Melanocyte of skin (primary cell): ENCODE measurements at places on chromosomes 6 and 20. TPM values are rescaled to one million over a fixed set of nuclear protein-coding genes. Genes with fewer than 3 reads are reported as not detected.

Gene SYNDIG1
- total RNA-seq = 0.15 TPM in 1 of 2 replicates, not detected in the other

Gene C20orf141
- total RNA-seq = not detected in 2 replicates

Gene FILIP1
- under 0.01 and 0.36 TPM in 2 replicates for total RNA-seq

Gene SASH1
- 46.6 and 51.8 TPM in 2 replicates for total RNA-seq

Gene SPDEF
- not detected in 2 replicates for total RNA-seq

Gene ARMH2
- not detected in 2 replicates for total RNA-seq

Gene RIPPLY2
- not detected in 2 replicates for total RNA-seq

Gene RRAGD
- 29.0 and 31.9 TPM in 2 replicates for total RNA-seq

Gene ARFRP1
- 18.8 and 20.0 TPM in 2 replicates for total RNA-seq

Gene KIF25
- total RNA-seq = under 0.01 TPM in 1 of 2 replicates, not detected in the other

Gene LY6G5C
- total RNA-seq = 0.67 and 0.77 TPM in 2 replicates

Gene FLRT3
- total RNA-seq = 1.0 and 8.4 TPM in 2 replicates

Gene LRRC73
- 0.34 and 0.73 TPM in 2 replicates for total RNA-seq

Gene SLCO4A1
- 15.6 and 47.5 TPM in 2 replicates for total RNA-seq

Gene PDE7B
- total RNA-seq = 10.0 and 16.3 TPM in 2 replicates

Gene RWDD1
- 31.6 and 56.1 TPM in 2 replicates for total RNA-seq

Gene GINS1
- total RNA-seq = 20.8 and 26.6 TPM in 2 replicates

Gene F13A1
- not detected in 2 replicates for total RNA-seq

Gene PLG
- total RNA-seq = not detected in 2 replicates

Gene AP5S1
- total RNA-seq = 22.3 and 25.4 TPM in 2 replicates

Gene CD83
- total RNA-seq = 8.9 and 23.6 TPM in 2 replicates

Gene KCNQ5
- total RNA-seq = under 0.01 TPM in 1 of 2 replicates, not detected in the other

Gene POM121L2
- total RNA-seq = not detected in 2 replicates

Gene MAS1
- not detected in 2 replicates for total RNA-seq

Gene PROCR
- total RNA-seq = 34.4 and 51.6 TPM in 2 replicates

Gene RAD21L1
- total RNA-seq = not detected in 2 replicates

Gene ENPP5
- 0.34 and 1.5 TPM in 2 replicates for total RNA-seq

Gene MEI4
- not detected in 2 replicates for total RNA-seq

Gene SLC16A10
- total RNA-seq = 6.3 and 14.0 TPM in 2 replicates

Gene TOMM34
- total RNA-seq = 18.6 and 23.9 TPM in 2 replicates

Gene DDAH2
- total RNA-seq = 22.0 and 27.3 TPM in 2 replicates

Gene IL17F
- not detected in 2 replicates for total RNA-seq

Gene EMILIN3
- under 0.01 TPM in 1 of 2 replicates, not detected in the other for total RNA-seq

Gene TRIM31
- total RNA-seq = not detected in 2 replicates

Gene TBX18
- total RNA-seq = 1.5 and 2.1 TPM in 2 replicates

Gene TBC1D32
- total RNA-seq = 10.0 and 19.3 TPM in 2 replicates

Gene HLA-DPA1
- 15.6 and 42.0 TPM in 2 replicates for total RNA-seq

Gene COL19A1
- under 0.01 and 2.2 TPM in 2 replicates for total RNA-seq

Gene RGS19
- total RNA-seq = 10.8 and 17.3 TPM in 2 replicates

Gene BIRC7
- 4.1 and 65.1 TPM in 2 replicates for total RNA-seq

Gene SFTA2
- total RNA-seq = not detected in 2 replicates

Gene CHMP4B
- total RNA-seq = 36.3 and 37.6 TPM in 2 replicates

Gene ACSS2
- 27.8 and 36.6 TPM in 2 replicates for total RNA-seq

Gene IP6K3
- 2.6 and 2.7 TPM in 2 replicates for total RNA-seq

Gene SLC13A3
- 1.8 and 3.1 TPM in 2 replicates for total RNA-seq

Gene ADGRG6
- 41.0 and 49.8 TPM in 2 replicates for total RNA-seq

Gene ZBTB12
- 2.3 and 3.0 TPM in 2 replicates for total RNA-seq

Gene HCK
- total RNA-seq = 0.36 TPM in 1 of 2 replicates, not detected in the other

Gene SLC22A3
- total RNA-seq = not detected in 2 replicates

Gene GRM1
- 0.36 and 1.0 TPM in 2 replicates for total RNA-seq

Gene RSPO3
- total RNA-seq = 0.67 TPM in 1 of 2 replicates, not detected in the other

Gene RNASET2
- total RNA-seq = 7.6 and 19.6 TPM in 2 replicates

Gene BMP6
- under 0.01 TPM in 1 of 2 replicates, not detected in the other for total RNA-seq

Gene THBS2
- total RNA-seq = 171 and 175 TPM in 2 replicates

Gene PACRG
- 0.34 TPM in 1 of 2 replicates, not detected in the other for total RNA-seq

Gene PREX1
- total RNA-seq = 7.3 and 16.5 TPM in 2 replicates

Gene FAM83C
- not detected in 2 replicates for total RNA-seq

Gene NKAPL
- 1.1 and 1.4 TPM in 2 replicates for total RNA-seq

Gene DSP
- 0.62 and 1.7 TPM in 2 replicates for total RNA-seq
